GM12892 (cell line): ENCODE measurements at places on chromosomes 16 and 17.

- DNase-seq, result no peak
Measured at GRCh38 chr17:66255112-66255511, 25.9 kb upstream of the APOH start.

DNA sequence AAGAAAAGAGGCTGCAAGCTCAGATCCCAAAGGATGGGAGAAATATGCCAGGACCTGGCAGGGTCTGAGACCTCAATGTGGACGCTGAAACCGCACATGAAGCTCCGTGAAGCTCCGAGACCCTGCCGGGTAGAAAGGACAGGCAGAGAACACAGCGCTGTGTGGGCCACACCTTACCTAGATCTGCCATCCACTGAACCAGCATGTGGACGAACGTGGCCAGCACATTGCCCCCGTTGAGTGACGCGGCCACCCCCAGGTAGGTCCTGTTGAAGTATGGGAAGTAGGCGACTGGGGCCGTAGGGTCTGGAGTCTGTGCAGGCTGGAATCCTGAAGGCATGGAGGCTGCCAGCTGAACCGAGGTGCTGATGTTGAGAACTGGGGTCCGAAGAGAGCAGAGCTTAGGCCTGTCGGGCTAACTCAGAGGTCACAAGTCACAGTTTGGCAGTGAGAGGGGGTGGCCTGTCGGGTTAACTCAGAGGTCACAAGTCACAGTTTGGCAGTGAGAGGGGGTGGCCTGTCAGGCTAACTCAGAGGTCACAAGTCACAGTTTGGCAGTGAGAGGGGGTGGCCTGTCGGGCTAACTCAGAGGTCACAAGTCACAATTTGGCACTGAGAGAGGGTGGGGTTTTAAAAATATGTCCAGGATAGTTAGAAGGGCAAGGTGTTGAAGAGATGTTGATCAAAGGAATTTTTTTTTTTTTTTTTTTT lies 6.1 kb upstream of the TRPV1 start:
- no peak for DNase-seq

GRCh38 chr16:57952909-57953308 lies 18.0 kb downstream of the CNGB1 start:
- DNase-seq, result no peak

DNA sequence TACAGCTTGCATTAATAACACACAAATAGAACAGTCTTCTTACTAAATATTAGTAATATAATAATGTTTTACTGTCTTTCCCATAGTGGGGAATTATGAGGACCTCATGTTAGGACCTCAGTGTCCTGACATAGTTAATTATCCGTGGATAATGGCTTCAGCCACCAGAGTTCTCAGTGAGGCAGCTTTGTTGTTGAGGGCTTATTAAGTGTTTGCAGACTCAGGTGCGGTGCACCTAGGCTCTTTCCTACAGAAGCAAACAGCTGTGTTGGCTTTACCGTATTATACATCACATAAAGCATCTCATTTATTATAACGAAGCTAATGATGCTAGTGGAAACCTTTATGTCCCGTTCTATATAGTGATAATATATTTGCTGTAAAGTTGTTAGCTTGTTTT lies 246.7 kb downstream of the FTO start:
- DNase-seq, result no peak

GRCh38 chr16:53948734-53949430 lies 244.9 kb downstream of the FTO start:
- no peak for DNase-seq

- DNase-seq, result no peak
Measured at GRCh38 chr16:80552277-80552676, 11.5 kb downstream of the DYNLRB2 start.

DNA sequence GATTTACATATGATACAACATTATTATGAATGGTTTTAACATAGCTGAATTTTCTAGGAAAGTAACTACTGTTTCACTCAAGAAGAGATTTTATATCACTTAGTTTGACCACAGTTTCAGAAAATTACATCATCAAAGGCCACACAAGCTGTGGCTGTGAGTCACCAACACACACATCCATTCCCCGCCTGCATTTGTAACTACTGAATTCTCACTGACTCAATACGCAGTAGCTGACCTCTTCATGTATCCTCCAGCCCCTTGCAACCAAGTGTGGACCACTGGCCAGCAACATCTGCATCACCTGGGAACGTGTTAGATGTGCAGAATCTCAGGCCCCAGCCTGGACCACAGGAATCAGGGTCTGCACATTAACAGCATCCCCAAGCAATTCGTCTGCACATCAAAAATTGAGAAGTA lies 197.6 kb downstream of the XYLT1 start:
- no peak for DNase-seq

DNA sequence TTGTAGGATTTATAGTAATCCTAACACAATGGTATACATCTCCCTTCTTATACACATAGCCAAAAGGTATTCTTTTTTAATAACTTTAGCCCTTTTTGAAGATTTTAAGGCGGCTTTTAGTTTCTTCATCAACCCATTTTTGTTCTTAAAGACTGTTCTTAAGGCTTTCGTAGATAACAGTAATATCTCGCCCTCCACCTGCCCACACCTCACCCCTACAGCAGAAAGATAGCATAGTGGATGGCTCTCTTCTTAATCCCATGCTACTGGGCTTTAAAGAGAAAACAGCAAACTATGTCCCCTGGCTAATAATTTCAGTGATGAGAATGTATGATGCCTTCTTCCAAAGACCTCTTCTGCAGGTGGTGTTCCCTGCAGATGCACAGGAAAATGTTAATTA lies 8.6 kb downstream of the IGSF6 start:
- DNase-seq, result no peak

DNA sequence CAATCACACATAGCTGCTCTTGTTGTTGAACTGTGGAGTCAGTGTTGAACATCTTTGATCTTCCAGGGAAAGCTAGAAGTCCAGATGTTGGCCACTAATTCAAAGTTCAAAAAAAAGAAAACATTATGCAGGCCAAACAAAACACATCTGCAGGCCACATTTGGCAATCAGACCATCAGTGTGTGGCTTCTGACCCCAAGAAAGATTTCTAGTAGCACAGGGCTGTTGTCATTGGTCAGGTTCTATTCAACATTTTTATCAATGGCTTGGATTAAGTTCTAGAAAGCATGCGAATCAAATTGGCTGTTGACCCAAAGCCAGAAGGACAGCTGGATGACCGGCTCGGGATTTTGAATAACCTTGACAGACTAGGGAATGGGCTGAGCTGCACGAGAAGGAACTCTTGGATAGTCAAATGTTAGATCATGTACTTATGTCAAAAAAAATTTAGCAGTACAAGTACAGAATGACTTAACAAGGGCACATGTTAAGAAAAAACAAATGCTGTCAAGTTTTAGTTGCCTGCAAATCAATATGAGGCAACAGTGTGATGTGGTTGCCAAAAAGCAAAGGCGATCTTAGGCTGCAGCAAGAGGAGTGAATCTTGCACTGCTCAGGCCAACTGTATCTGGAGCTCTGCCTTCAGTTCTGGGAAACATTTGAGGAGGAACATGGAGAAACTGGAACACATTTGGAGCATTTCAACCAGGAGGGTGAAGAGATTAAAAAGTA lies 187.6 kb downstream of the RGS9 start:
- no peak for DNase-seq

- no peak for DNase-seq
Measured at GRCh38 chr17:71287071-71287823, 833.6 kb upstream of the SOX9 start.
